ENCODE measurements at places on chromosomes 4 and X.

GRCh38 chrX:19446397-19446796, 68.9 kb downstream of the MAP3K15 start:
- DNase-seq: no peak

DNA sequence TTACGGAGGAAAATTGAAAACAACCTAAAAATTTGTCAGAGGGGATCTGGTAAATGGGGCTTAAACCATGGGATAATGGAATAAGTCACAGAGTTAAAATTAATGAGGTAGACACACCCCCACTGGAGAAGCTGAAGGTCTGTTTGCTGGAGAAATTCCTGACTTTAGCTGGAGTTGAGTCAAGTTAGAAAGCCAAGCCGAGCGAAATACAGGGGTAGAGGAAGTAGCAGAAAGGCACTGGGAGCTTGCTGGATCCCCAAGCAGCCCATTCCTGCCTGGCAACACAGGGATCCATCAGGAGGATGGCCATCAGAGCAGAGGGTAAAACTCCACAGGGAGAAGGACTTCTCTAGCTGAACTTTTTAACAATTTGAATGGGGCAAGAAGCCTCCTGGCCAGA, 163.8 kb downstream of the ATRX start:
- no peak for DNase-seq

GRCh38 chr4:149999485-150000074, 78.7 kb upstream of the DCLK2 start:
- DNase-seq: no peak

DNA sequence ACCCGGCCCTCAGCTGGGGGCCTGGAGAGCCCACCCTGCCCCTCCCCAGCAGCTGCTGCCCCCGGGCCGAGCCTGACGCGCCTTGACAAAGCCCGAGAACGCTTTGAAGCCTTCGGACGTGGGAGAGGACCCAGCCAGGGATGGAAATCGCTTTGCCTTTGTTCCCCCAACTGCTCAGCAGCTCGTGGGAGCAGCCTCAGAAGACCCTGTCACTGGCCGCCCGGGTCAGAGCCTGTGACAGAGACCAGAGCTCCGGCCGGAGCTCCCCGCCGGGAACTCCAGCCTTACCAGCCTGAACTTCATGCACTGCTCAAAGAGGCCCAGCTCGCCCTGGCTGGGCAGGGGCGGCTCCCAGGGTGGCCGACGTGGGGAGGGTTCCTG, 2.6 kb upstream of the SLC6A8 start:
- DNase-seq: no peak

DNA sequence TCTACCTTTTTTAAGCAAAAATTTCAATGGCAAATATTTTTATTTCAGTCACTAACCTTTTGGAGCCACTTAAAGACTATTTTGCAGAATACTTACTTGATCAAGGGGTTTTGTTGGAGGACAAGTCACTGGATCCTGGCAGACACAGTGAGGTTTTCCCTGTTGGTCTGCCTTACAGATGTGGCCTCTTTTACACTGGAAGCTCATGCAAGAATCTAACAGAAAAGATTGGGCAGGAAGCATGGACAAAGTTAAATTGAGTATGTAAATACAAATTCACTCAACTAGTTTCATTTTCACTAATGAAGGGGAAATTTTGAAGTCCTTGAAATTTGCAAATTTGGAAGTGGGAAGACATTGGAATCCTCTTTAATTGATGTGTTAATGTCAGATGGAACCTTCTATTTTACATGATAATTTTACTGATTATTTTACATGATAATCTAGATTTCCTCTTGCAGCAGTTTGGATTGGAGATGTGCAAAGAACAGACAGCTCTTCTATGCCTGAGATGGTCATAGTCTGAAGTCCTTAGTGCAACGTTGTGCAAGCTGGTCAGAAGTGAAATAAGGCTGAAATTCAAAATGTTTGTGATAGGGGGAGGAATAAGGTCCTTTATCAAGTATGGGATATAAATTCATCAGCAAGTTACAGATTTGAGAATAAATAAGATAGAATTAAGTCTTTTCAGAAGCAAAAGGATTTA, 38.4 kb downstream of the SPARCL1 start:
- no peak for DNase-seq

- DNase-seq: no peak
Measured at GRCh38 chr4:172962564-172963353, 205.9 kb upstream of the GALNT7 start.

DNA sequence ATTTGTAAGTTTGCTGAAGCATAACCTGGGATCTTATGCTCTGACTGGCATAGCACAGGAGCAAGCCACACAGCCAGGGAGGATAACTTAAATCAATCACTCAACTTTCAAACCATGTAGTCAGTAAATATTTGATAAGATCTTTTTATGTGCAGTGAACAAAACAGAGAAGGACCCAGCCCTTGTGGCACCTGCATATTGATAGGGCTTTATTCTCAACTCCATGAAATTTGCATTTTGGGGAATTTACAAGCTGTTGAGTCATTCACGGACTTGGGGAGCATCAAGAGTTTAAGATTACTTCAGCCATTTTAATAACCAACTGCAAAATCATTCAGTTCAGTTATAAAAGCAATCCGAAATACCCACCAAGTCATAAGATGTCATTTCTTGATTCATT, 122.6 kb downstream of the COMMD8 start:
- no peak for DNase-seq

DNA sequence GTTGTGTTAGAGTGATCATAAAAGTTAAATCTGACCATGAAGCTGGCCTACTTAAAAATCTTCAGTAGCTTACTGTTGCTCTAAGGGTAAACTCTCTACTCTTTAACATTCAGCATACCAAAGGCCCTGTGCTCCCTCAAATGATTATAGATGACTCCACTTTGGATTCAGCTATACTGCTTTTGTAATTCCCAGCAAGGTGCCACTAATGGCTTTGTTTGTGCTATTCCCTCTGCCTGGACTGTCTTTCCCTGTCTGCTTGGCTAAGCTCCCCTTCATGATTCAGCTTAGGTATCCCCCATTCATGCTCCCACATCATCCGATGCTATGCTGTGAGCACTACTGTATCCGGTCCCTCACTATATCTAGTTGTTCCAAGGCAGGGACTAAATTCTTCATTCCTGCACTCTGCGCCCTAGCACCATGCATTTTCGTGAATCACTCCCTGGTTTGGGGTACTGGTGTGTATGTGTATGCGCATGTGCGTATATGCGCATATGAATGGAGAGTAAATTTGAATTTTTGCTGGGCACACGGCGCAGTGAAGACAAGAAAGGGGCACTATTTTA, 453 bp upstream of the PBDC1 start:
- no peak for DNase-seq

DNA sequence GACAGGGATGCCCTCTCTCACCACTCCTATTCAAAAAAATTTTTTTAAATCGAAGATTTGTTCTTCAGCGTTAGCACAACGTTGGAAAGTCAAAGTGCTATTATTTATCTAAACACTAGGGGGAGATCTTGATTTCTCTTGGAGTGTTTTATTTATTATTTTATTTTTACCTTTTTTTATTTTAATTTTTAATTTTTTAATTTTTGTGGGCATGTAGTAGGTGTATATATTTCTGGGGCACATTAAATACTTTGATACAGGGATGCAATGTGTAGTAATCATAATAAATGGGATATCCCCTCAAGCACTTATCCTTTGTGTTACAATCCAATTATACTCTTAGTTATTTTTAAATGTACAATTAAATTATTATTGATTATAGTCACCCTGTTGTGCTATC, 37.4 kb upstream of the SLC10A4 start:
- DNase-seq: no peak

- no peak for DNase-seq
Measured at GRCh38 chr4:162959046-162959445, 207.6 kb downstream of the NAF1 start.

DNA sequence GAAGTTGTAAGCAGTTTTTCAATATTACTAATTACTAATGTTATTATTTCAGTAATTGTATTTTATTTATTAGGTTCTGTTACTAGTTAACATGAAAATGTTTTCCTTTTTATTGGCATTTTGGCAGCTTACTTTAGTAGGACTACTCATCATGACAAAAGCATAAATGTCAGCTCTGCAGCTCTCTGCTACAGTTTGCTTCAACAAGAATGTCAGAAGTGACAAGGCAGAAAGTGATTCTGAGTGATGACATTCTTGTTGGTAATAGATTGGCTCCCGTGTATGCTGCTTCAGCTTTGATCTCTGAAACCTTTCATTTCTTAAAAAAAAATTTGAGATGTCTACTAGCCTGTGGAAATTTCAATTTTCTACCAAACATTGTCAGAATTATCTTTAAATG, 1193.9 kb downstream of the FSTL5 start:
- no peak for DNase-seq

DNA sequence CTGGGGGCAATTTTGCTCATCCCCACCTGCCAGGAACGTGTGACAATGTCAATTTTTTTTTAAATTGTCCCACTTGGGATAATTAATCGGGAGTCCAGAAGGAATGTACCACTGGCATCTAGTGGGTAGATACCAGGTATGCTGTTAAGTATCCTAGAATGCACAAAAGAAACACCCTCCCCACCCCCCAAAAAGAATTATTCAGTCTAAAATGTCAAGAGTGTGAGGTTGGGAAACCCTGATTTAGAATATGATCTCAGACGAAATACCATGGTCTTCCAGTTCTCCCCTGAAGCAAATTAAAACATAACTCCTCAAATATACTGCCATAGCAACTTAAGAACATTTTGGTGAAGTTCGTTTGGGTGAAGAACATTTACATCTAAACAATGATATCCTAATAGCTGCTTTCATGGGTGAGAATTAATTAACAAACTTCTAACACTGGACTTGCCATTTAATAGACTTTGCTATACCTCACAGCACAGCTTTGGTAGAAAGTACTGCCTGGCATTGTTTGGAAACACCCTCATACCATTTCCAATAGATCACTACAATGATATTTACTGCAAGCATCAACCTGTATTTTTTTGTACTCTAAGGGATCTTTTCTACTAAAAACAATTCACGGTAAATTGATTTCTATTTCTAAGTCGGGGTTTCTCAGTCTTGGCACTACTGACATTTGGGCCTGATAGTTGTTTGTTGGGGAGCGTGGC, 36.5 kb downstream of the SH3RF1 start:
- no peak for DNase-seq

DNA sequence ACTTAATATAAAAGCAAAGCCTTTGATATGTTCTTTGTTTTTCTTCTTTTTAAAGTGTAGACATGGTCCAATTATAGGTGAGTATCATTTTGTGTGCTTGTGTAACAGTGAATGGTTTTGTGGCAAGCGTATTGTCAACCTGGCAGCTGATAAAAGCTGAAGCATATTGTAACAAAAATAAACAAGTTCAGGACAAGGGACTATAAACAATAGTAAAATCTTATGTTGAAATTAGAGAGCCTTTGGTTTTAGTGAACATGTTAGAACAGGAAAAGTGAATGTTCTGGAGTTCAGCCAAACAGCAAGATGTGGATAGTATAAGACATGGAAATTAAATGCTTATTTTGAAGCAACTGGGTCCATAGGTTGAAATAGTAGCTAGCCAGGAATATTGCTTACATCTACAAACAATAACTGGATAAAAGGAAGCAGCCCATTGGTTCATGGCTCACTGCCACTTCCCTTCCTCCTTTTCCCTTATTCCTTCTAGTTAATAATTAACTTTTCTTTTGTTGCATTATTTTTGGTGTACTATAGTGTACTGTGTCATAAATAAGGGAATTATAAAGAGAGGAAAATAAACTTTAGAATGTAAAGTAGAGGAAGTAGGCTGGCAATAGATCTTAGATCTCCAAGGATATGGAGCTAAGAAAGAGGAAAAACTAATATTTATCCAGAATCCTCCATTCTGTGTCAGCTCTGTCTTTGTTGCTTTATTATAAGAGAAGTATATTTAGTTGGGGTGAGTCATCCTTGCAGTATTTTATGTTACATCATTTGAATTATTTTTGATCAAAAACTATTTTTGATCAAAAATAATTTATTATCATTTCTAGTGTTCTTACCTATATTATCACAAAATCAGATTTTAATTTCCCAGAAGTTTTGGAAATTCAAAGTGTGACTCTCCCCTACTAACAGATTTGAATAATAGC, 65.6 kb downstream of the MRPL1 start:
- no peak for DNase-seq

DNA sequence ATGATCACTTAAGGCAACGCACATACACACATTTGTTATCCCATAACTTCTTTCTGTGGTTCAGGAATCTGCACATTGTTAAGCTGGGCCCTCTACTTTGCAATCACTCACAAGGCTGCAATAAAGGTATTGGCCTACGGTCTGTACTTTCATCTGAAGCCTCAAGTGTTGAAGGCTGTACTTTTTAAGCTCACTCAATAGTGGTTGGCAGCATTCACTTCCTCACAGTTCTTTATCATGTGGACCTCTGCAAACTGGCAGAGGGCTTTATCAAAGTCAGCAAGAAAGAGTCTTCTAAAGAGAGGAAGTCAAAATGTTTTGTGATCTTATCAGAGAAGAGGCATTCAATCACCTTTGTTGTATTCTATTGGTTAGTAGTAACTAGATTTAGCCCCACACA, 301.4 kb upstream of the EPHA5 start:
- DNase-seq: no peak

- no peak for DNase-seq
Measured at GRCh38 chrX:19782419-19782818, 105.0 kb downstream of the SH3KBP1 start.

All from activated naive CD8-positive, alpha-beta T cell treated with anti-CD3 and anti-CD28 coated beads for 36 hours (primary cell).